Inflammatory macrophage (primary cell): ENCODE measurements at places on chromosomes 4 and X.

- no peak for DNase-seq
These were observed 128.6 kb downstream of the SLC39A8 start for GRCh38 chr4:102216666-102217065.

DNA sequence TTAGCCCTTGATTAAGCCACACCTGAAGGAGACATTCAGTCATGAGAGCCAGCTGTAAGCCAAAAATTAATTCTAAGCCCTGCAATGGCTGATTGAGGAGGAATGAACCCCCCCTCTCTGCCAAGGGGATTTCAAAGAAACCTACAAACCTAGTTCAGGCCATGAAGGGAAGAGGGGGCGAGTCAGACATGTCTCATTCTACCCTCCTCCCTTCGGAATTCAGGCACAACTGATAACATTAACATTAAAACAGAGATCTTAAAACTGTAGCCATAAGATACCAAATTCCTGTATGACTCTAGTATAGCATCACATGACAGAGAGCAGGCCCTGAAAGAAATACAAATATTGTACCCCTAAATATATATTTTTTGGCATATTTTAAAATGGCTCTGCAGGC is 40.4 kb upstream of the AFAP1 start:
- DNase-seq, result no peak

GRCh38 chr4:16027114-16027513 is 56.7 kb downstream of the PROM1 start:
- no peak for DNase-seq

DNA sequence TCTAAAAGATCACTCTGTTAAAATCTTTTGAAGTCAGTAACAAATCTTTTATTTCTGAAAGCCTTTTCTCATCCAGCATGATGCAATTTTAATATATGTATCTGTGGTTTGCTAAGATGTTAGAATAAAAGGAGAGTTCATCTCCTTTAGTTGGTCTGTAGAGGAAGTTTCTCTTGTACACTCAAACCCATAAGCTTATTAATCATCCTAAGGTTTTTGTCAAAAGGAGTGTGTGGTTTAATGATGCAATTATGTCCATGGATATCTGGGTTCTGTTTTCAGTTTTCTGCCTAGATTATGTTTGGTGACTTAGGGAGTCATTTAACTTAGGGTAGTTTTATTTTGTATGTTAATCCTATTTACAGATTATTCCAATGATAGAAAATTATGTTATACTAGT is 52.1 kb upstream of the NDST4 start:
- no peak for DNase-seq

GRCh38 chr4:108172231-108172752 is 3.6 kb upstream of the LEF1 start:
- no peak for DNase-seq

DNA sequence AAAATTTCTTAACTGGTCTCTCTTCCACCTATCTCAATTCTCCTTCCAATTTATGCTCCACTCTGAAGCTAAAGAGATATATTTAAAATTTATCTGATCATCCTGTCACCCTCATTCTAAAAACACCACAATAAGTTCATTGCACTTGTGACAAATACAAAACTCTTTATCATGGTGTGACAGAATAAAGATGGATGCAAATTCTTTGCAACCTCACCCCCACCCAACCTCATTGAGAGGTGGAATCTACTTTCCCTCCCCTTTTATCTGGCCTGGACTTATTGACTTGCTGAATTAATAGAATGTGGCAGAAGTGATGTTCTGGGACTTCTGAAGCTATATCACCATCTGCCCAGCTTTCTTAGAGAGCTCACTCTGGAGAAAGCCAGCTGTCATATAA is 46.5 kb downstream of the IDS start:
- DNase-seq, result no peak

DNA sequence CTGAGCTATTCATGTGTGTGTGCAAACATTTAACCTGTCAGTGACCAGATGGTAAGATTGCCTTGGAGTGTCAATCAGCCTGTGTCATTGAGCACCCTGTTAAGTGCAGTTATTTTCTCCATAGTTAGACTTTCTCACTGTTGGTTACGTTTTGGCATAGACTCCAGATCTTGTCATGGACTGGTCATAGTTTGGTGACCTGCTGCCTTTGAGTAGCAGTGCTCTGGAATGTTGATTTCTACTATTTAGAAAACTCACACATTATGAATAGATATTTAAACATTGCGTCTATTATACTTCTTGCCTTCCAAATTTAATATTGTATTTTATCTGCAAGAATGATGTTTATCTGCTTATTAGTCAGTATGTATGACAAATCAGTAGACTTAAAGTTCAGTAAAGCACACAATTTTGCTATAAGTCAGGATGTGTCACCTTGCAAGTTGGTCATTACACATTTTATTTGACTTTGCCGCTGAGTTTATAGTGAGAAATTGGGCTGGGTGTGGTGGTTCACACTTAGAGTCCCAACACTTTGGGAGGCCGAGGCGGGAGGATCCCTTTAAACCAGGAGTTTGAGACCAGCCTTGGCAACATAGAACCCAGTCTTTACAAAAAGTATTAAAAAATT is 42.4 kb downstream of the KIAA0232 start:
- DNase-seq, result no peak

DNA sequence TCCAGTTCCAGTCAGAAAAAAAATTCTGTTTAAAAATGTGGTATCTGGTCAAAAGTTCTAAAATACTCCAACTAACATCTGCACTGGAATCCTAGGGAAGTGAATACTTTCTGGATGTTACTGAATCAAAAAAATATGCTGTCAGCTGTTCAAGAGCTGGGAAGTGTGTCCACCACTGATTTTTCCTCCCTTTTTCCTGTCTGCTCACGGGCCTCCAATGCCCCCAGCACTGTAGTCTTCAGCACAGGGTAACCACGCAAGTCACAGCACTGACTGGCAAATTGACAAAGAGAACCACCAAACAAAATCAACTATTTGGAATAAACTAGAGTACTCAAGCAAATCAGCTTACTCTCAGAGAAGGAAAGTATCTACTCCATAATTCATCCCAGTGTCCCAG is 9.9 kb downstream of the VEGFC start:
- DNase-seq, result no peak

DNA sequence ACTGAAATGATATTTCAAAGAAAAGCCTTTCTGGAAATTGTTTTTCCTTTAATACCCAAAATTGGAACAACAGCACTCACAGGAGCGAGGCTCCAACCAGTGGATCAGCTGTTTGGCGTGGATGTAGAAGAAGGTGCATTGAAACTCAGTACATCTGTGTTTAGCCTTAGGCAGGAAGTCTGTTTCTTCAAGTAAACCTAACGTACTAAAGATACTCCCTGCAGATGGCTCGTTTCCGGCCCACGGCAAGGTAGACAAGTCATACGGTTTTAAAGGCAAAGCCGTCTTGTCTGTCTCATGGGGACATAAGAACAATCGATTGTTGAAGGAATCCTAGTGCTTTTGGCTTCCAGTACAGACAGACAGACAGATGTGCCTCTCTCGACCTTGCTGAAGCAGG is 50.0 kb upstream of the CLCN4 start:
- no peak for DNase-seq

GRCh38 chrX:17370191-17370590 is 4.8 kb upstream of the NHS start:
- DNase-seq, result no peak

- DNase-seq, result no peak
These were observed 87.9 kb downstream of the ZXDA start for GRCh38 chrX:57822398-57822797.

DNA sequence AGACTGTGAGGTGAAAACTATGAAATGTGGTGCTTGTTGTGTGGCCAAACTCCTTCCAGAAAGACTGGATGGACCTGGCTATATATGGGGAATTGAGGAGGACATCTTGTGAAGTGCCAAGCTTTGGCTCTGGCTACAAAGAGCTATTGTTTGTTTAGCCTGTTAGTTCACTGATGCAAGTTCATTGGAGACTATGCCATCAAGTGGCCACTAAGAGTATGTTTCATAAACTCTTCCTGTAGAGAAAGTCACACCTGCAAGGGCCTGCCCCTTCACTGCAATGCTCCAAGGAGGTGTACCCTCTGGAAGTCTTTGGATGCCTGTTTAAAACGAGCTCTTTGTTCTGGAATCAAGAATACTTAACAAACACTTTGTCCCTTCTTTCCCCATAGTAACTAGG is 382.0 kb downstream of the GABRG1 start:
- DNase-seq, result no peak

- no peak for DNase-seq
These were observed 960.9 kb upstream of the HS3ST1 start for GRCh38 chr4:12389604-12390003.

DNA sequence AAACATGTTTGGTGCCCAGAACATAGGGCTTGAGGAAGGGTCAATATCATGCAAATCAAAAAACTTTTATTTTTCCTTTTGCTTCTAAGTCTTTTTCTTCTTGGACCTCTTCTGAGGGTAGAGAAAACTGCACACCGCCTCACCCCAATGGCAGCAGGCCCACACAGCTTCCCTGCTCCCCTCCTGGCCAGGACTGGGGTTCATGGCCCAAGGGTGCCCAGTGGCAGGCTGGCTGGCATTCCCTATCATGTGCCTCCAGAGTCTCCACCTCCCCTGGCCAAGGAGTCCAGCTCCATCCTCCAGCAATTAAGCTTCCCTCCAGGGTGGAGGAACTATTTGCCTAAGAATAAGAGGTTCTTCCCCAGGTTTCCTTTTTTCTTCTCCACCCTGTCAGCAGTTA is 529.6 kb upstream of the SPANXN1 start:
- no peak for DNase-seq

DNA sequence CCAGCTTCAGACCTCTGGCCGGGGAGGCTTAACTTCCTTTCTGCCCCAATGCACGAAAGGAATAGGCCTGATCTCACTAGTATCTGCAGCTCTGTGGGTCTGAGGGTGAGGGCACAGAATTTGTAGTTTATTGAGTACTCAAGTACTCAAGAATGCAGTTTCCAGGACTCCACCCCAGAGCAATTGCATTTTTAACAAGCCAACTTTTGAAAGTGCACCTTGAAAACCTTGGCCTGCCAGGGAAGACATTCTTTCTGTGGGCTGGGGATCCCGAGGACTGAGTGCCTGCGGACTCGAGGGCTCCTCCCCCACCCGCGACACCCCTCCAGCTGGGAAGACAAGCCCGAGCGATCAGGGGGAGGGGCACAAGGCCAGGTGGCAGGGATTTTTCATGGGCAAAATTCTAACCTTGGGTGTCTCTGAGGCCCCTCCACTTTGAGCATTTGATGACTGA is 22.4 kb downstream of the RS1 start:
- DNase-seq, result no peak

DNA sequence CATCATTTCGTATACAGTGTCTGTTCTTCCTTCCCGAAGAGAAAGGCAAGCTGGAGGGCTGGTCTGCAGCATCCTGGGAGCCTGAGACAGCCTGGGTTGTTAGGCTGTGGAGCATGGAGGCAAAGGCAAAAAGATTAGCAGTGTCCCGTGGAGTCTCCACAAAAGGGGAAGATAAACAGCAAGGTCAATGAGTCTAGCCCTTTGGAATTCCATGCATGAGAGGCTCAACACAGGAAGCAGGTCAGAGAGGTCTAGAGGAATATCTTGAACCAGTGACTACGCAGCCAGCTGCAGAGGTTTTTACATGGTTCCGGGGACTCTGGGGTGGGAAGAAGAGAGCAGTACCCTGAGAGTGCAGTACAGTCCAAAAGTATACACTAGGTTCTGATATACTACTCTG is 12.2 kb upstream of the MCF2 start:
- no peak for DNase-seq

DNA sequence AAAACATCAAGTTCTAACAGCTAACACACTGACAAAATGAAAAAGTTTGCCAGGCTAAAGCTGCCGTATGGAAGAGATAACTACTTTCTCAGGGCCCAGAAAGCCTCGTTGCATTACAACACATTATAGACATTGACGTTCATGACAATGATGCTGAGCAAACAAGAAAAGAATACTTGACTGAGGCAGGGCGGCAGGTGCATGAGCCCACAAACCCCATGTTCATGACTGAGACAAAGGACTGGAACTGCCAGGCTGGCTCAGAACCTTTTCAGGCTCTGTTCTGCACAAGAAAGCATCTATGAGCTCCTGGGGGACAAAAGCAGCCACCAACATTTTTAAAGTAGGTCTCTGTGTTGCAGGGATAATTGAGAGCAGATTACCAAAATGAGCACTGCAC is 13.6 kb downstream of the TLR6 start:
- DNase-seq, result no peak

- peak; percentile 90 for DNase-seq
These were observed 22.4 kb downstream of the SH3TC1 start for GRCh38 chr4:8221476-8221875.
